ENCODE measurements at places on chromosomes 3 and 15. TPM values are rescaled to one million over a fixed set of nuclear protein-coding genes. Genes with fewer than 3 reads are reported as not detected.

Gene DUOXA2
- total RNA-seq = not detected

Gene AGTR1
- 0.64 TPM for total RNA-seq

Gene SERINC4
- total RNA-seq = not detected

Gene GPR15
- total RNA-seq = not detected

Gene PRTG
- 17.1 TPM for total RNA-seq

Gene IMPG2
- total RNA-seq = 0.02 TPM

Gene STRC
- 0.07 TPM for total RNA-seq

GRCh38 chr3:25080461-25080860, 347.6 kb upstream of the RARB start:
- H3K36me3 ChIP-seq = no peaks in the 10 kb centered on the region
- no peak overlapping the region for H3K4me3 ChIP-seq
- no peaks in the 10 kb centered on the region for H3K27me3 ChIP-seq
- DNase-seq = no peak

DNA sequence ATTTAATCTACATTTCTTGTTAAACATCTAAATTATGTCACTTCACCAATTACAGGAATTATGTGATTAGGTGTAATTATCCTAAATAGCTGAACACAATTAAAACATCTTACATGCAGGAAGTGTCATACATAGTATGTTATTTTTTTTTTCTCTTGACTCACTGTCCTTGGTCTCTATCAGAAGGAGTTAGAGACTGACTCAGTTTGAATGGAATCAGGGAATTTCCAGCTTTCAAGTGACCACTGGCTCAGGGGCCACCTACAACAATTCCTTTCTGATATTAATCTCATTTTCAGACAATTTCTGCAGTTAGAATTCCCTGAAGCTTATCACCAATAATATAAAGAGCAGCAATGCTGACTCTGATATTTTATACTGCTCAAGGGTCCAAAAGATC, 400.7 kb downstream of the ROBO1 start:
- no peak for DNase-seq
- no peak overlapping the region for H3K4me3 ChIP-seq
- H3K27me3 ChIP-seq = no peaks in the 10 kb centered on the region
- H3K36me3 ChIP-seq = no peaks in the 10 kb centered on the region
- H3K4me1 ChIP-seq = no peaks in the 10 kb centered on the region

DNA sequence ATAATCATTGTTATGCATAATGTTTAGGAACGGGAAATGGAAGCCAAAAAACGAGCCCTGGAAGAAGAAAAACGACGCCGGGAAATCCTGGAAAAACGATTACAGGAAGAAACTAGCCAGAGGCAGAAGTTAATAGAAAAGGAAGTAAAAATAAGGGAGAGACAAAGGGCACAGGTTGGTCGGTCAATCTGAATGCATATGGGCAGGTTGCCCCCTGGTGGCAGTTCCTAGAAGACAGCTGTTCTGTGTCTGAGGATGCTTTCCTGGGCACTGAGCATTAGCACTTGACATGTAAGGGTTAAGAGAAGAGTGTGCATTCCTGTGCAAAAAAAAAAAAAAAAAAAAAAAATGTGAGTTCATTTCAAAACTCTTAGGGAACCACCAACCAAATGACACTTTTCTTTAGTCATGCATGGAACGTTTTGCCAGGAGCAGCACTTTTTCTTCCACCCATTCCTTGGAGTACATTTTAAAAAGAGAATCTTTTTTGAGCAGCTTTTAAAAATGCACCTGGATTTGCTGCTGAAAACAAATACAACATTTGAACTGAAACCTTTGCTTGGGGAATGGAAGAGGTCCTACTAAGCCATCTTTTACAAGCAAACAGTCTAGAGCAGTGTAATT, 11.1 kb upstream of the ABHD10 start:
- H3K36me3 ChIP-seq = peaks cover 5% of the 10 kb centered on the region
- no peaks in the 10 kb centered on the region for H3K27me3 ChIP-seq
- no peak overlapping the region for H3K27ac ChIP-seq
- DNase-seq = peak; percentile 66
- H3K4me1 ChIP-seq = peaks cover 10% of the 10 kb centered on the region

GRCh38 chr15:73748730-73749129, 4.4 kb downstream of the INSYN1 start:
- H3K36me3 ChIP-seq = no peaks in the 10 kb centered on the region
- DNase-seq = no peak
- no peak overlapping the region for H3K27ac ChIP-seq
- peaks cover 42% of the 10 kb centered on the region for H3K27me3 ChIP-seq
- H3K4me1 ChIP-seq = no peaks in the 10 kb centered on the region
- no peak overlapping the region for H3K4me3 ChIP-seq

DNA sequence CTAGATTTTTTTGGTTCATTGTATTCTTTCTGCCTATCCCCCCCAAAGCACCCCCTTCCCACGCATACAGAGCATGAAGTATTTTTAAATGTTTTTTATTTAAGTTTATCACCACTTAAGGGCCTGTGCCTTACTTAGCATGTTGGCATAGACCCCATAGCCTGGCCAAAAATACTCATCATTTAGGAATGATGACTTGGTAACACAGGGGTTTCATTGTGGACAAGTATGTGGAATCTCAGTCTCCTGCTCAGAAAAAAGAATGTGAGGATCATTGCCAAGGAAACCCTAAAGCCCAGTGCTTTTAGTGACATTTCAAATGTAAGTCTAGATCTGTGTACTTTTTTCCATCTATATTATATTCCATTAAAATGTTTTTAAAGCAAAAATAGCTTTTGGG, 146.3 kb downstream of the ALCAM start:
- H3K27ac ChIP-seq = no peak overlapping the region
- H3K27me3 ChIP-seq = no peaks in the 10 kb centered on the region
- H3K36me3 ChIP-seq = no peaks in the 10 kb centered on the region
- no peaks in the 10 kb centered on the region for H3K4me1 ChIP-seq
- no peak for DNase-seq
- H3K4me3 ChIP-seq = no peak overlapping the region

GRCh38 chr3:152309535-152310307, 41.0 kb downstream of the MBNL1 start:
- no peak overlapping the region for H3K27ac ChIP-seq
- no peaks in the 10 kb centered on the region for H3K27me3 ChIP-seq
- no peaks in the 10 kb centered on the region for H3K36me3 ChIP-seq

DNA sequence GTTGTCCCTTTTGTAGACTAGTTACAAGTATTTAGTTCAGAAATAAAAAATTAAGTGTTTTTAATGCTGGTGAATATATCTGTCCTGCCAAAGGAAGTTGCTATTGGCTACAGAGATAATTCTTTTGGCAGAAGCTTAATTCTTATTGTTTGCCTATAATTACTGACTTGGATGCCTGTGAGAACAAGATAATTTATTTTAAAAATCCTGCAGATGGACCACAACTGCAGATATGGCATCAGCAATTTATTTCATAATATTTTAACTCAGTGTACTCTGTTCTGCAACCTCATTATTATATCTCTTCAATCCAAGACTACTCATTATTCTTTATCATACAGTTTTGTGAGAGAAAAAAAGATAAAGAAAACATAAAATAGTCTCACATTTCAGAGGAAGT, 789.8 kb downstream of the NAALADL2 start:
- H3K4me3 ChIP-seq = no peak overlapping the region
- no peaks in the 10 kb centered on the region for H3K4me1 ChIP-seq
- H3K27me3 ChIP-seq = no peaks in the 10 kb centered on the region
- H3K27ac ChIP-seq = no peak overlapping the region
- no peak for DNase-seq

- no peaks in the 10 kb centered on the region for H3K36me3 ChIP-seq
- DNase-seq = no peak
- H3K27me3 ChIP-seq = no peaks in the 10 kb centered on the region
- H3K27ac ChIP-seq = no peak overlapping the region
- H3K4me3 ChIP-seq = no peak overlapping the region
Measured at GRCh38 chr3:161126495-161126894, 21.3 kb upstream of the B3GALNT1 start.

GRCh38 chr15:57692709-57693108, 13.8 kb upstream of the POLR2M start:
- H3K27me3 ChIP-seq = no peaks in the 10 kb centered on the region
- no peak overlapping the region for H3K27ac ChIP-seq
- DNase-seq = no peak
- no peaks in the 10 kb centered on the region for H3K36me3 ChIP-seq
- H3K4me3 ChIP-seq = no peak overlapping the region

DNA sequence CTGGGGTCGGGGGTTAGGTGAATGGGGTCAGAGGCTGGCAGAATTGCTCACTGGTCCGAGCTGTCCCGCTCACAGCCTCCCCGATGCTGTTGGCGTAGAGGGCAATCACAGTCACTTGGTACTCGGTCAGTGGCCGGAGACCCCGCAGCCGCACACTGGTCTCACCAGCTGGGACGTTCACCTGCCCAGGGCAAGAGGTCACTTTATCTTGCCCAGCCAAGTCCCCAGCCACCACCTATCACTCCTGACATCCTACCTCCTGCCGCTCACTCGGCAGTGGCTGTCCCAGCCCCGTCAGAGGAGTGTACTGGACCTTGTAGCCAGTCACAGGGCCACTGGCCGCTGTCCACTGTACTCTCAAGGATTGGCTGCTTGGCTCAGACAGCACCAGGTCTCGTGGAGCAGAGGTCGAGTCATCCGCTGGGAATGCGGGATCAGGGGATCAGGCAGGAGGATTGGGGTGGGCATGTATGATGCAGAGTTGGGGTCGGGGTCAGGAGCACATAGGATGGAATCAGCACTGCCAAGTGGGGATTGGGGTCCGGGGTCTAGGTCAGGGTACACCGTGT, 2.5 kb downstream of the COL7A1 start:
- DNase-seq = no peak
- no peak overlapping the region for H3K4me3 ChIP-seq
- H3K27ac ChIP-seq = no peak overlapping the region
- peaks cover 39% of the 10 kb centered on the region for H3K4me1 ChIP-seq
- 0 out of 3 replicates have a peak, but pooled peaks cover 4% of the 10 kb centered on the region for H3K27me3 ChIP-seq

DNA sequence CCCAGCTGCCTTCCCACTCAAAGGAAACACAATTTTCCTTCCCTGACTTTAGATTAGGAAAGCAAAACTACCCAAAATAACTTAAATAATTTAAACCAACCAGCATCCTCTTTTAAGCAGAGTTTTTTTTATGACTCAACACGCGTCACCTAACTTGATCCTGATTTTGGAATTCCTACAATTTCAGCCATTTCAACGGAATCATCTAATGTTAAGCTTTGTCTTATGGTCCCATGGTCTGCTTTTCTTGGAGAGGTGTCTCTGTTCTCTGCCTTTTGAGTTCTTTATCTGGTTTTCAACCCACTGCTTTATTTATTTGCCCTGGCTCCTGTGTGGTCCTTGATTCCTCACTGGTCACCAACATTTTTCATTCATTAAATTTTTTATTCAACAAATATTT, 219.2 kb upstream of the ARHGEF26 start:
- H3K27ac ChIP-seq = no peak overlapping the region
- no peak for DNase-seq
- no peak overlapping the region for H3K4me3 ChIP-seq
- no peaks in the 10 kb centered on the region for H3K4me1 ChIP-seq

DNA sequence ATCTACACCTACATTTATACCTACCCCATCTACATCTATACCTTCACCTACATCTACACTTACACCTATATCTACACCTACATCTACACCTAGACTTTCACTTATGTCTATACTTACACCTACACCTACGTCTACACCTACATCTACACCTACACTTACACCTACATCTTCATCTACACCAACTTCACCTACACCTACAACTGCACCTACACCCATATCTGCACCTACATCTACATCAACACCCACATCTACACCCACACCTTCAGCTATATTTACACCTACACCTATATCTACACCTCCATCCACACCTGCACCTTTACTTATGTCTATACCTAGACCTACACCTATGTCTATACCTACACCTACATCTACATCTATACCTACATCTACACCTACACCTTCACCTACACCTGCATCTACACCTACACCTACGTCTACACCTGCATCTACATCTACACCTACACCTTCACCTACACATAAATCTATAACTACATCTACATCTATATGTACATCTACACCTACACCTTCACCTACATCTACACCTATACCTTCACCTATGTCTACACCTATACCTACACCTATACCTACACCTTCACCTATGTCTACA, 30.9 kb upstream of the PRR23E start:
- H3K4me1 ChIP-seq = no peaks in the 10 kb centered on the region
- H3K4me3 ChIP-seq = no peak overlapping the region
- no peaks in the 10 kb centered on the region for H3K27me3 ChIP-seq
- no peak overlapping the region for H3K27ac ChIP-seq

DNA sequence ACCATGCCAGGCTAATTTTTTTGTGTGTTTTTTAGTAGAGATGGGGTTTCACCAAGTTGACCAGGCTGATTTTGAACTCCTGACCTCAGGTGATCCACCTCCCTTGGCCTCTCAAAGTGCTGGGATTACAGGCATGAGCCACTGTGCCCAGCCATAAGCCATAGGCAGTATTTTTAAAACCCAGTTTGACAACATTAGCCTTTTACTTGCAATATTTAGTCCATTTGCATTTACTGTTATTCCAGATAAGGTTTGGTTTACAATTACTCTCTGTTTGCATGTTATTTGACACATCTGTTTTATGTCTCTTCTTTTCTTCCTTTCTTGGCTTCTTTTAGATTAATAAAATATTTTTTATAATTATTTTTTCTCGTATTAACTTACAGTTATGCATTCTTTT, 83.6 kb upstream of the EPHB3 start:
- H3K4me1 ChIP-seq = no peaks in the 10 kb centered on the region
- no peaks in the 10 kb centered on the region for H3K27me3 ChIP-seq
- no peak overlapping the region for H3K27ac ChIP-seq
- DNase-seq = no peak
- H3K36me3 ChIP-seq = no peaks in the 10 kb centered on the region

GRCh38 chr3:170703121-170703588, 117.3 kb upstream of the SLC7A14 start:
- DNase-seq = no peak
- H3K27me3 ChIP-seq = no peaks in the 10 kb centered on the region
- no peaks in the 10 kb centered on the region for H3K4me1 ChIP-seq
- H3K27ac ChIP-seq = no peak overlapping the region
- no peaks in the 10 kb centered on the region for H3K36me3 ChIP-seq

- H3K4me3 ChIP-seq = no peak overlapping the region
- H3K36me3 ChIP-seq = peaks cover 11% of the 10 kb centered on the region
- DNase-seq = no peak
- no peaks in the 10 kb centered on the region for H3K4me1 ChIP-seq
Measured at GRCh38 chr15:57280464-57280863, 95.8 kb upstream of the CGNL1 start.

DNA sequence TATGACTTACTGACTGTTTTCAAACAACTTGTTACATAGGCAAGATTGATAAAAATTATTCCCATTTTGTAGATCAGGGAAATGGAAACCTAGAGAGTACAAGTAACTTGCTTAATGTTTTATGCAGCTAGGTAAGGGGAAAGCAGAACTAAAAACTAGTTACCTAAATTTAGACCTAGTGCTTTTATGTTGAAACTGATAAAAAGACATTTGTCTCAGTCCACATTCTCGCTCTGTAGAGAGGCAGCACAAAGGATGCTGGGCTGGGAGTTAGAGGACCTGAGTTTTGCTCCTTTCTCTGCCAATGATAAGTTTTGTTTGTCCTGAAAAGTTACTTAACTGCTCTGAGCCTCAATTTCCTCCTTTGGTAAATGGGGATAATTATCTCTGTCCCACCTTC, 17.4 kb downstream of the TIMP4 start:
- no peaks in the 10 kb centered on the region for H3K27me3 ChIP-seq
- DNase-seq = no peak
- no peak overlapping the region for H3K4me3 ChIP-seq
- no peaks in the 10 kb centered on the region for H3K4me1 ChIP-seq

- no peak for DNase-seq
- H3K27ac ChIP-seq = no peak overlapping the region
- no peaks in the 10 kb centered on the region for H3K36me3 ChIP-seq
- H3K4me1 ChIP-seq = no peaks in the 10 kb centered on the region
- H3K4me3 ChIP-seq = no peak overlapping the region
- H3K27me3 ChIP-seq = no peaks in the 10 kb centered on the region
Measured at GRCh38 chr3:134652409-134652831, 1.6 kb upstream of the KY start.
